ENCODE measurements at places on chromosomes 7 and 10.
A peak's percentile ranks its signal among the peaks of the same experiment; 100 is the strongest.

DNA sequence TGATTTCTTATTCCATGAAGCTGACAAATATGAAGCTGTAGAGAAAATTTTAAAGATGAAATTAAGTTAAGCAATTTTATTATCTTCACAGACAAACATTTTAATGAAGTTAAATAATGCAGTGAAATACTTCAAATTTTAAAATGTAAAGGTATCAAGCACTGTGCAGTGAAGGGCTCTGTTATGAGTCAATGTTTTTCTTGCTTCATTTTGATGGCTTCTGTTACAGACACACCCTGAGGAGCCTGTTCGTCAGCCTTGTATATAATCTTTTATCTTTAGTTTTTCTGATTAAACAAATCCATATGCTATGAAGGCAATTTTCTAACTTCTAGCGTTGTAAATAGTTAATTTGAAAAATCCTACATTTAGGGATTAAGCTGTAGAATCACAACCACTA, 18.5 kb downstream of the VSTM2A start:
- no peak for DNase-seq

DNA sequence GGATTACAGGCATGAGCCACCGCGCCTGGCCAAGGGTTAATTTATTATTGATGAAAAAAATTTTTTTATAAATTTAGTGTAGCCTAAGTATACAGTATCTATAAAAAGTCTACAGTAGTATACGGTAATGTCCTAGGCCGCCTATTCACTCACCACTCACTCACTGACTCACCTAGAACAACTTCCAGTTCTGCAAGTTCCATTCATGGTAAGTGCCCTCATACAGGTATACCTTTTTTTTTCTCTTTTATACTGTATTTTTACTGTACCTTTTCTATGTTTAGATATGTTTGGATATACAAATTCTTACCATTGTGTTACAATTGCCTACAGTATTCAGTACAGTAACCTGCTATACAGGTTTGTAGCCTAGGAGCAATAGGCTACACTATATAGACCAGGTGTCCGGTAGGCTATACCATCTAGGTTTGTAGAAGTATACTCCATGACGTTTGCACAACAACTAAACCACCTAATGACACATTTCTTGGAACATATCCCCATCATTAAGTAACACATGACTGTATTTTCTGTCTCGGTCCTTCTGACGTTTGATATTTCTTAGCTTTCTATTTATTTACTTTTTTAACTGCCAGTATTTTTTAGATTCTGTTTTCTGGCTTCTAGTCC, 23.4 kb downstream of the IRF5 start:
- no peak for DNase-seq

DNA sequence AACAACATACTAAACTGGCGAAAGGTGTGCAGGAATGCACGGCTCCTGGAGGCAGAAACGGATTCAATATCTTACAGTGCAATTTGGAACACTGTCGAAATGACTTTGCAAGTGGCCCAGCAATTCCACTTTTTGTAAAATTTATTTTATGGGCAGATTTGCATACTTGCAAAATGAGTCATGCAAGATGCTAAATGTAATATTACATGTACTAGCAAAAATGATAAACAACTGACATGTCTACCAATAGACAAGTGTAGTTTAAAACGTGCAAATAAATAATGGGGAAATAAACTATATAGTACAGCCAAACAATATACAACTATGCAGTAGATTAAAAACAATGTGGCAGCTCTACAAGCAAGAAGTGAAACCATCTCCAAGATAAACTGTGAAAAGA, 97.7 kb downstream of the ARHGAP12 start:
- no peak for DNase-seq

DNA sequence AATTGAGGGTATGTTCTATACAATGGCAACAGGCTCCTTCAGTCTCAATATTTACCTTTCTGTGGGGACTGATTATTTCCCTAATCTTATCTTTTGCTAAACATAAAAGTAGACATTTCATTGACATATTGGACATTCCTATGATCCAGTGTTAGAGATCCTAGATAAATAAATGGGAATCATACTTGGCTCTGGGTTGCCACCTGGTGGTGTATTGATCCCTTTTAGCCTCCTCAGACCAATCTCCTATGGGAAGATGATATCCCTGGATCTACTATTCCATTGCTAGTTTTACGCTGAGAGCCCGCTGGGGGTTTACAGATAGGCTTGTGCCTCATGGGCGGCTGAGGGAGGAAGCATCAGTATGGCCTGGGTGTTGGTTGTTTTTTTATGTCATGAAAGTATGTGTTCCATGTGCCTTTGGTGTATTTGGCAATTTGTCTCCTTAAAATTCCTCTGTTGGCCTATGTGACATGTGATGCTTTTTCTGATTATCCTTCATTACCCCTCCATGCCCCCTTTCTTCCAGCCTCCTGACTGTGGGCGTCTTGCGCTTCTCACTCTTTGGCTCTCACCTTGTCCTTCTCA, 18.8 kb downstream of the CELF2 start:
- peak; percentile 27 for DNase-seq

GRCh38 chr10:131997366-131998049, 15.8 kb upstream of the BNIP3 start:
- DNase-seq: peak; percentile 89

DNA sequence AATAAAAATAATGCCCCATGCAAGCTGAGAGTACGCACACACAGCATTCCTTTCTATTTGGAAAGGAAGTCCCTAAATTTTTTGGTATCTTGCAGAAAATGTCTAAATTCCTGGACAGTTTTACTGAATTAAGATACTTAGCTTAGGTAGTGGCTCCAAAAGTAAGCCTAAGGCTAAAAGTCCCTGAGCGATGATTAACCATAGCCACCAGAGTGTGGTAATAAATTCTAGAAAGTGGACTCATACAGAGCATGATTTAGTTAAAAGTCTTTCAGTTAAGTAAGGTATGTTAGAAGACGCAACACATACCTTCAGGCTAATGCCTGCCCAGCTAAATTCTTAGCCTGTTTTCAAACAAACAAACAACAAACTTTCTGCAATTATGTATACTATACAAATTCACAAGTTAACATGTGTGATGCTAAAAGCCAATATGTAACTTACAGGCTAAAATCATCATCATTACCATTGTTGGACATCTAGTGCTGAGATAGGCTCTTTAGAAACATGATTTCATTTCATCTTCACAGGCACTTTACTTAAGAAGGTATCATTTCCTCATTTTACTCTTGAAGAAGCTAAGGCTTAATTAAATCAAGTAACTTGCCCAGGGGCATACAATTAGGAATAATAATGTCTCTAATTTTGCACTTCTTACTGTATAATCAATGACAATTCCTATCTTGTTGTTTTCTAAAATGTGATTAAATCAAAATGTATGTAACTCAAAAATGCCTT, 261.4 kb upstream of the YAE1 start:
- DNase-seq: no peak

DNA sequence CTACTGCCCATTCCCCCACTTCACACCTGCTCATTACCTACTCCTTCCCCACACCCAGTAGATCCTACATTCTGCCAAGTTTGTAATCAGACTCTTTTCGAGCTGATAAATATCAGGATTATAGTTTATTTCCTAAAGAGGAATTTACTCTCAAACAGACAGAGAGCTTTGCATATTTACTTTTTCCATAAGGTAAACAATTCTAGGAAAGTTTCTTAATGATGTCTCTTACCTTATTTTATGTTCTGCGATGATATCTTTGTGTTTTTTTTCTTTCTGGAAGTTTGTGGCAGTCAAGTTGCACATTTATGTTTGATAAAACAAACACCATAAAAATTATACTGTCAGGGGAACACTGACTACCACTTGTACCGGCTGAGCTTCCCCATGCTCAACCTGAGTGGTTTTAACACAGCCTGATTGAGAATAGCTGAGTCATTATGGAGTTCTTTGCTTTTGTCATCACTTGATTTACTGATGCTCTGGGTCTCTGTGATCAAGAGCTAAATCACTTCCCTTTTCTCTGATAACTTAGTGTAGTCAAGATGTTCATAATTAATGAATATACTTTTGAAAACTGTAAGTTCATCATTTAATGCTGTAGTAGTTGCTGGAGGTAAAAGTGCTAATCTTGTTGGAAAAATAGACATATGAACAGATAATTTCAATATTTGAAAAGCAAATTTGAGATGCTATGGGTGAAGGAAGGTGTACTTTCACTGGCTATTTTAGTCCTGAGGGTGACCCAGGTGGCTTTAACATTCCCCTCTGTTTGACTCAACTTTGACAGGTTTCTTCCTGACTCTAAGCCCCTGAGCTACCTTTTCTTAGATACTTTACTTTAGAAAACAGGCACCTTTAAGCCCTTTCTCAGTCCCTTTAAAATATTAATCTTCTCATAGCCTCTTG, 1034.5 kb upstream of the LRRTM3 start:
- DNase-seq: no peak

DNA sequence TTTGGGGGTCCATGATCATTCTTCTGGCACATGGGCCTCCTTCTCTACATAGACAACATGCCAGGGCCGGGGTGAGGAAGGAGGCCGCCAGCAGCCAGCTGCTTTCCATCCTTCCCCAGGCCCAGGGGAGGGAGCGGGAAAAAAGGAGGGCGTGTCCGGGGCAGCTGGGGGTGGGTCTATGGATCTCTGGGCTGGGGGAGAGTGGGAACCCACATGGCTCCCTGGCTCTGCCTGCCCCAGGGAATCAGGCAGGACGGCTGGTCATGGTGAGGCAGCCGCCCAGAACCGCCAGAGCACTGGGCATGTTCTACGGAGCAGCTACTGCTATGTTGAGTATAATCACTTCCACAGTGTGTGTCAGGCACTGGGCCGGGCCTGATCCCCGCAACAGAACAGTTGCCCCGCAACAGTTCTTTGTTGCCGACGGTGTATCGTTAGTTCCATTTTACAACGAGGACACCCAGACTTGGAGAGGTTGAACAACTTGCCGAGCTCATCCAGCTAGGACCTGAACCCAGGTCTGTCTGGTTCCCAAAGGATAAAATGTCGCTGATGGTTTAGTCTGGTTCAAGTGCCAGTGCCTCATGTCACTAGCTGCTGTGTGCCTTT, 6.4 kb upstream of the IRF5 start:
- DNase-seq: no peak

DNA sequence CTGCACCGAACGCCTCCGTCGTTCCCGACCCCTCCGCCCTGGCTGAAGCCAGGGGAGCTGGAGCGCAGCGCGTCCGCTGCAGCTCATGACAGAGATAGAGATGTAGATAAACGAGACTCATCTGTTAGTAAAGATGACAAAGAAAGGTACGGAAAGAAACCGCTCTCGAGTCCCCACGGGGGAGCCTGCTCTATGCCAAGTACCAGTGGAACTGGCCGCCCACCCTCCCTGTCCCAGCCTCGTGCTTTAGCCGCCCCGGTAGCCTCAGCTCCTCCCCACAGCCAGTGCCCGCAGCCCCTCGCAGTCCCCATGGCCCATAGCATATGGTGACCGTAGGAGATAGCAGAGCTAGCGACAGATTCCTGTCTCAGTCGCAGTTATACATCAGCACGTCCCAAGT, 344.7 kb upstream of the GALNT17 start:
- DNase-seq: no peak

GRCh38 chr10:125159486-125159931, 854 bp downstream of the CTBP2 start:
- DNase-seq: no peak

DNA sequence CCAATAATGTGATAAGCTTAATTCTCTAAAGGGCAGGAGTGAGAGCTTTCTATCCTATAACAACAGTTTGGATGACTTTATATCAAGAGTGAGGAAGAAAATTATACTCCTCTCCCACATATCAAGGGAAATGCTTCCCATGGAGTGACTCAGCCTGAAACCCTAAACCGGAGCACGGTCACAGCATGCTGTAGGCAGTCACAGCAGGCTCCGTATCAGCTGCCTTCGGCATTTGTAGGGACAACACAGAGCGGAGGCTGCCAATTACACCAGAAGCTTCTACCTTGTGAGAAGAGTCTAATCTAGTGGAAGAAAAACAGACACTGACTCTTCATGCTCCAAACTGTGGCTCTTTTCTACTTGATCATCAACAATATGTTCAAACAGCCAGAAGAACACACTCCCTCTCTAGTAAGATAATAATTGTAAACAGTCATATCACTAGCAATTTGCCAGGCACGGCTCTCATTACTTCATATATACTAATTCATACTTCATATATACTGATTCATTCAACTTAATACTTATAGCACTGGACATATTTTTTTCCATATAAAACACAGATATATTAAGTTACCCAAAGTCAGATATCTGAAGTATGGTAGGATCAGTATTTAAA, 65.9 kb downstream of the DGKB start:
- peak; percentile 52 for DNase-seq

GRCh38 chr7:63070696-63071095, 928.0 kb upstream of the ZNF722 start:
- no peak for DNase-seq

GRCh38 chr10:74008212-74008731, 10.4 kb downstream of the VCL start:
- DNase-seq: peak; percentile 78

DNA sequence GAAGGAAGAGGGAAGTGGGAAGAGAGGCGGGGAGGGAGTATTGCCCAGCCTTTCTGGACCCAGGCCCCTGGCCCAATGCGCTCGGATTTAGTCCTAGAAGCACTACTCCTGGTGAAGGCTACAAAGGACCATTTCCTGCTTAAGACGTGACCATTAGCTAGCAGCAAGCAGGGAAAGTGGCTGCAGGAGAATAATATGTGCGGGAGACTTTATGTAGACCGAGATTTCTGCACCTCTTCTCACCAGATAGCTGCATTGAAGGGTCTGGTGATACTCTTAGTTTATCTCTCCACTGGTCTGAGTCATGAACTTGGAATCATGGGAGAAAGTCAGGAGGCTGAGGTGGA, 3.1 kb downstream of the VAX1 start:
- no peak for DNase-seq

DNA sequence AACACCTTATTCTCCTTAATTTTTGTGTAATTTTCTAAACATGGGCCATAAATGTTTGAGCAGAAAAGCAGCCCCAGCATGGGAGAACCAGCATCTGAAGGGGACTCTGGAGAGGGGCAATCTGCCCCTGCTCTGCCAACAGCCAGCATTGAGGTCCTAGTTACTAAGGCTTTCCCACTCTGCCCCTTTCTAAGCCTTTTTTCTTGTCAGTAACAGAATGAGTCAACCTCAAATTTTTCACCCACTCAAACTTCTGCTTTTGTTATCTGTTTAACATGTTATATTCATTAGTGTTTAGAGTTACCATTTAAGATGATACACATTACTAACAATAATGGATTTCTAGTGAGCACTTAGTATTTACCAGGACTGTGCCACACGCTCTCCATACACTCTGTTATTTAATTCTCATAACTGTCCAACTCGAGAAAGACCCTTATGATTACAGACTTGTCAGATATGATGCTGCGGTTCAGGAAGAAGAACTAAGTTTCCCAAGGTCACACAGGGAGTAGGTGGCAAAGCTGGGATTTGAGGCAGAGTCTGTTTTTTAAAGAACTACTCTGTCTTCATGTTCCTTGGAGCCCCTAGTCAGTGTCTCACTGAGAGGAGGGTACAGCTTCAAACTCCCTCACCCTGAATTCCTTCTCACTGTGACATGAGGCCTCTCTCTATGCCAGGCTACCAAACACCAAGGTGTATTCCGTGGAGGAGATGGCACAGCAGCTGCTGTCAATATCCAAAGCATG, 19.9 kb upstream of the GPAM start:
- DNase-seq: no peak

GRCh38 chr7:6636741-6637543, at the start of gene ZNF316:
Gene ZNF316, plus strand, starts transcription at chr7:6637318. Its CDS starts 5,092 bp downstream, at chr7:6642410.
- DNase-seq: peak; percentile 28

Measured in umbilical cord (tissue), 2 donors.